ENCODE measurements at places on chromosomes 2 and 18. TPM values are rescaled to one million over a fixed set of nuclear protein-coding genes. Genes with fewer than 3 reads are reported as not detected.
A peak's percentile ranks its signal among the peaks of the same experiment; 100 is the strongest.

- peak overlapping the region; percentile 31 for H3K27ac ChIP-seq
- H3K36me3 ChIP-seq, result peaks cover 2% of the 10 kb centered on the region
- no peak for DNase-seq
- no peak overlapping the region for H3K4me3 ChIP-seq
- H3K4me1 ChIP-seq, result peaks cover 52% of the 10 kb centered on the region
These were observed 28.6 kb downstream of the PCBP1 start for GRCh38 chr2:70115646-70116442.

CRYGD gene
- not detected for total RNA-seq

GRCh38 chr2:136342138-136342537 is 224.2 kb upstream of the CXCR4 start:
- no peak overlapping the region for H3K4me3 ChIP-seq
- DNase-seq, result no peak
- H3K4me1 ChIP-seq, result no peaks in the 10 kb centered on the region
- H3K27ac ChIP-seq, result no peak overlapping the region

EPB41L3 gene
- 13.4 TPM for total RNA-seq

- no peak overlapping the region for H3K4me3 ChIP-seq
- no peak overlapping the region for H3K27ac ChIP-seq
- H3K36me3 ChIP-seq, result peaks cover 8% of the 10 kb centered on the region
- no peaks in the 10 kb centered on the region for H3K27me3 ChIP-seq
- no peak for DNase-seq
- peaks cover 17% of the 10 kb centered on the region for H3K4me1 ChIP-seq
These were observed 64.0 kb downstream of the WDR7 start for GRCh38 chr18:56715121-56715520.

GRCh38 chr2:12534646-12535263 is 182.0 kb upstream of the TRIB2 start:
- H3K27me3 ChIP-seq, result no peaks in the 10 kb centered on the region
- H3K36me3 ChIP-seq, result no peaks in the 10 kb centered on the region
- H3K4me1 ChIP-seq, result peaks cover 19% of the 10 kb centered on the region

- no peaks in the 10 kb centered on the region for H3K36me3 ChIP-seq
- H3K27ac ChIP-seq, result no peak overlapping the region
- no peak overlapping the region for H3K4me3 ChIP-seq
- DNase-seq, result no peak
These were observed 603.5 kb downstream of the SOCS6 start for GRCh38 chr18:70892381-70892780.

WDR35 gene
- total RNA-seq, result 7.4 TPM

- H3K27ac ChIP-seq, result no peak overlapping the region
- H3K27me3 ChIP-seq, result peaks cover 1% of the 10 kb centered on the region
- H3K4me1 ChIP-seq, result peaks cover 2% of the 10 kb centered on the region
These were observed 78.3 kb downstream of the POU3F3 start for GRCh38 chr2:104932243-104932642.

GRCh38 chr2:61995515-61995914 is 90.0 kb downstream of the COMMD1 start:
- peaks cover 4% of the 10 kb centered on the region for H3K4me1 ChIP-seq
- no peaks in the 10 kb centered on the region for H3K27me3 ChIP-seq
- H3K36me3 ChIP-seq, result no peaks in the 10 kb centered on the region
- DNase-seq, result no peak
- H3K27ac ChIP-seq, result no peak overlapping the region
- H3K4me3 ChIP-seq, result no peak overlapping the region

OXER1 gene
- 0.23 TPM for total RNA-seq

- no peak overlapping the region for H3K4me3 ChIP-seq
- H3K4me1 ChIP-seq, result no peaks in the 10 kb centered on the region
- no peaks in the 10 kb centered on the region for H3K27me3 ChIP-seq
- H3K27ac ChIP-seq, result no peak overlapping the region
- H3K36me3 ChIP-seq, result no peaks in the 10 kb centered on the region
- DNase-seq, result no peak
These were observed 45.4 kb upstream of the LRATD1 start for GRCh38 chr2:14587119-14587518.

OTOS gene
- total RNA-seq, result not detected

GRCh38 chr2:109607766-109608165 is 6.0 kb downstream of the SEPTIN10 start:
- no peak overlapping the region for H3K27ac ChIP-seq
- peaks cover 45% of the 10 kb centered on the region for H3K27me3 ChIP-seq
- H3K36me3 ChIP-seq, result no peaks in the 10 kb centered on the region
- peaks cover 7% of the 10 kb centered on the region for H3K4me1 ChIP-seq
- H3K4me3 ChIP-seq, result no peak overlapping the region

DNA sequence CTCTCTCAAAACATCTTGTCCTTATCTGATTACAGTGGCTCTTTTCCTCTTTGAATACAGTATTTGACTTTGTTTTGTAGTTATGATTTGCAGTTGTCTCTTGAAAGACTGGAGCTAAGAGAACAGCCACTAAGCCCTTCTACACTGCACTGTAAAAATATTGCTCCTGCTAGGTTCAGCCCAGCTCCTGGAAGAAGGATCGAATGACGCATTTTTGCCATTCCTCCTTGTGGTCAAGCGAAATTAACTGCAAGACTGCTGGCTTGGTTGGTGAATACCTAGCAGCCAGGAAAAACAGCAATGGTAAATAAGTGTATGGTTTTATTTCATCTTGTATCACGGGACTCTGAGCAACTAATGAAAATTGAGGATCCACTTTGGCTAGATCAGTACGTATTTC is 407.8 kb upstream of the CDH2 start:
- no peaks in the 10 kb centered on the region for H3K4me1 ChIP-seq
- no peak overlapping the region for H3K4me3 ChIP-seq
- H3K27me3 ChIP-seq, result no peaks in the 10 kb centered on the region
- no peak for DNase-seq
- H3K27ac ChIP-seq, result no peak overlapping the region

UGT1A1 gene
- not detected for total RNA-seq

DNA sequence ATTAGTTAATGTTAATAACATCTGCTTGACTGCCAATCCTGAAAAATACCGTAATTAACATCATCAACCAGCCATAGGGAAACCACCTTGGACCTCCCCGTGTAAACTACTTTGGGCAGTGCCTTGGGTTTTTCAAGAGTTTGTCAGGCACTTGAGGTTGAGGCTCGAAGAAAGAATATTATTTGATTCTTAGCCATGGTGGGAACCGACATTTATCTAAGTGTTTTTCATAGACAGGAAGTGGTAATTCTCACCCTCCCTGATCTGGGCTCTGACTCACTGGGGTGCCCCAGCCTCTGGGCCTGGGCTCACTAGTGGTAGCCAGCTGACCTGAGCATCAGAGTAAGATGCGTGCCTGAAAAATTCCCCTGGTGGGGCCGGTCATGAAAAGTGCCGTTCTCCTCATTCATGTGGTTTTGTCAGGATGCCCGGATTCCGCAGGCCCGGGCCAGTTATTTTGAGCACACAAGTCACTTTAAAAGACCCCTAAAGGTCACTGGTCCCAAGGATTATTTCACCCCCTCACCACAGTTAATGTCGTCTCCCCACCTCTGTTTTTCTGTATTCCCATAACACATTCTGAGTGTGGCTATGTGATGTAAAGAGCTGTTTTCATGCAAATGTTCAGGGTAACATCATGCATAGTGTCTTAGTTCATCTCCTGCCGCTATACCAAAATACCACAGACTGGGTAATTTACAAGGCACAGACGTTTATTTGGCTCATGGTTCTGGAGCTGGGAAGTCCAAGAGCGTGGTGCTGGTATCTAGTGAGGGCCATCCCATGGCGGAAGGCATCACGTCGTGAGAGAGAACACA is 21.6 kb upstream of the SPATA3 start:
- H3K4me3 ChIP-seq, result peak overlapping the region; percentile 26
- peak; percentile 86 for DNase-seq
- H3K4me1 ChIP-seq, result peaks cover 48% of the 10 kb centered on the region
- H3K36me3 ChIP-seq, result peaks cover 1% of the 10 kb centered on the region
- H3K27ac ChIP-seq, result peak overlapping the region; percentile 91

All from activated CD4-positive, alpha-beta T cell treated with anti-CD3 and anti-CD28 coated beads for 36 hours (primary cell).